ENCODE measurements at places on chromosomes 4 and X. TPM values are rescaled to one million over a fixed set of nuclear protein-coding genes. Genes with fewer than 3 reads are reported as not detected.

The COL25A1 gene
- total RNA-seq = 5.7 TPM

The SOWAHD gene
- total RNA-seq = 0.25 TPM

The RHOXF2B gene
- total RNA-seq = not detected

The PTTG2 gene
- not detected for total RNA-seq

The GYPE gene
- 0.25 TPM for total RNA-seq

The NPY2R gene
- 11.8 TPM for total RNA-seq

The AADAT gene
- 30.5 TPM for total RNA-seq

The SYNPO2 gene
- 3.0 TPM for total RNA-seq

The NDP gene
- total RNA-seq = 24.3 TPM

The SCLT1 gene
- 36.9 TPM for total RNA-seq

The VCX gene
- total RNA-seq = not detected

The TRAM1L1 gene
- total RNA-seq = 22.1 TPM

The PRKG2 gene
- 9.6 TPM for total RNA-seq

The SH2D1A gene
- total RNA-seq = 0.25 TPM

The PUDP gene
- 7.9 TPM for total RNA-seq

The GPC4 gene
- total RNA-seq = 4.7 TPM

The GAGE1 gene
- total RNA-seq = not detected

The TLR3 gene
- 0.74 TPM for total RNA-seq

The NAP1L2 gene
- 29.7 TPM for total RNA-seq

The PABPC5 gene
- 8.9 TPM for total RNA-seq

The KDR gene
- 16.5 TPM for total RNA-seq

The DACH2 gene
- total RNA-seq = 3.7 TPM

The REPS2 gene
- 14.8 TPM for total RNA-seq

The FAM9C gene
- under 0.01 TPM for total RNA-seq
